ENCODE measurements at places on chromosomes 5 and 9. TPM values are rescaled to one million over a fixed set of nuclear protein-coding genes. Genes with fewer than 3 reads are reported as not detected.
A peak's percentile ranks its signal among the peaks of the same experiment; 100 is the strongest.

DNA sequence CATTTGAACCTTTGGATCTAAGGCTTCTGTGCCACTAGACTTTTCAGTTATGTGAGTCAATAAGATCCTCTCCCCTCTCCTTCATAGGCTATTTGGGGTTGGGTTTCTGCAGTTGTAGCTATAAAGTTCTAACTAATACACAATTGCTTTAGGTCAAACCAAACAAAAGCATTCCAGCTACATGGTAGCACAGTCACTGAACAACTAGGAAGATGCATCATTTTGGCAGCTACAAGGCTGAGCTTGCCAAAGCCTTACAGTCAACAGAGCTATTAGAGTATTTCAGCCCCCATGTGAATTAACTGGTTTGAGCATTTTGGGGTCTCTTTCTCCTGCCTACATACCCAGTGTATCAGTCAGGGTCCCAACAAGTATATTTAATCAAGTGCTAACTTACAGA lies 234.6 kb downstream of the ZNF608 start:
- no peaks in the 10 kb centered on the region for H3K36me3 ChIP-seq
- no peak overlapping the region for H3K27ac ChIP-seq
- no peaks in the 10 kb centered on the region for H3K27me3 ChIP-seq
- peaks cover 2% of the 10 kb centered on the region for H3K4me1 ChIP-seq

The SLC28A3 gene
- total RNA-seq: 0.39 TPM

The TYRP1 gene
- 1.1 TPM for total RNA-seq

The PFN3 gene
- not detected for total RNA-seq

DNA sequence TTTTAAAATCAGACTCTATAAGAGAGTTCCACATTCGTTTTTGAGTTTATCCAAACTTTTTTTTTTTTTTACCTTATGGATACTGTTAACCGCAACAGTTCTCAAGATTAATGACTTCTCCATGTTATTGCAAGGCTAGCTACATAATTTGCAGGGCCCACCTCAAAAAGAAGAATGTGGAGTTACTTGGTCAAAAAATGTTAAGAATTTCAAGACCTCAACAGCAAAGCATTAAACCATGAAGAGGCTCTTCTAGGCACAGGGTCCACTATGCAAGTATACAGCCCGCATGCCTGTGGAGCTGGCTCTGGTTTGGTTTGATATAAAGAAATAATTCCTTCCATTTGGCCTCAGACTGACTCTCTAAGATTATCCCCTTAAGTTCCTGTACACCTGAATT lies 133.3 kb upstream of the TLX3 start:
- DNase-seq: no peak
- no peak overlapping the region for H3K27ac ChIP-seq
- no peaks in the 10 kb centered on the region for H3K36me3 ChIP-seq
- H3K27me3 ChIP-seq: no peaks in the 10 kb centered on the region

DNA sequence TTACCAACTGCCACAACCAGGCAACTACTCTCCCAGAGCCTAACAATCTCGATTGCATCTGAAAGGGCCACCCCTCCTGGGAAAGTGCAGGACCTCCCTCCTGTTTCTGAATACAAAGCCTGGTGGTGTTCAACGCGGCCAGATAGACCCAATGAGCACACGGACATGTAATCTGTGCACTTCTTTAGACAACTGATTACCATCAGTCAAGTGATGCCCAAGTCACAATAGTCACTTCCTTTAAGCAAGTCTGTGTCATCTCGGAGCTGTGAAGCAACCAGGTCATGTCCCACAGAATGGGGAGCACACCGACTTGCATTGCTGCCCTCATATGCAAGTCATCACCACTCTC lies 739 bp downstream of the C9orf72 start:
- peak overlapping the region; percentile 81 for H3K27ac ChIP-seq
- no peak for DNase-seq
- H3K4me3 ChIP-seq: peak overlapping the region; percentile 91
- H3K36me3 ChIP-seq: no peaks in the 10 kb centered on the region
- no peaks in the 10 kb centered on the region for H3K27me3 ChIP-seq

DNA sequence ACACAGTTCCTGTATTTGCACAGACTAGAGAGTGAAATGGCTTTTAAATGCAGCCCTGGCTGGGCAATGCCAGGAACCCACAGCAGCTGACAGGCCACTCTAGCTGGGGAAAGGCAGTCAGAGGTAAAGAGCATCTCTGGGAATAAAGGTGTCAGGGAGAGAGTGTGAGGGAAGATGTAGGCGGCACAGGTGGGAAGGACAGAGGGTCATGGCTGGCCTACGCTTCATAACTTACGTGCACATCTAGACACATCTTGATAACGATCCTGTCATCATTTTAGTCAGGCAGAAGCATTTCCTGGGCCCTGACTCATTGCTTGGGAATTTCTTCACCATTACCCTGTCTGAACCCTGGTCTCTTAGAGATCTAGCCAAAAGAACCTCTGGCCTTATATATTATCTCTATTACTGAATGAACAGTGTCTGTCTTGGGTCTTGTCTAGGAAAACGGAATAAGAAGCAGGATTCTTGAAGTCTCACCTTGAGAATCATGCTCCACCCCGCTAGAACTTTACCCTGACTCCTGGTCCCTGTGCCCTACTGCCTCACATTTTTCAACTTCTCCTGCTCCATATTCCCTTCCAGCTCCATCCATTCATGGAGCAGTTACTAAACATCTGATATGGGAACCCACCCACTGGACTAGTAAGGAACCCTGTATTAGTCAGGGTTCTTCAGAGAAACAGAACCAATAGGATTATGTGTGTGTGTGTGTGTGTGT lies 106.4 kb upstream of the ELL2 start:
- H3K36me3 ChIP-seq: no peaks in the 10 kb centered on the region
- H3K27me3 ChIP-seq: no peaks in the 10 kb centered on the region
- no peak for DNase-seq
- H3K4me3 ChIP-seq: no peak overlapping the region
- no peaks in the 10 kb centered on the region for H3K4me1 ChIP-seq

The HAVCR1 gene
- total RNA-seq: 1.8 TPM

The PCDHA1 gene
- total RNA-seq: not detected

The FCN2 gene
- not detected for total RNA-seq

GRCh38 chr9:110156902-110157301 lies 51.1 kb downstream of the C9orf152 start:
- no peak overlapping the region for H3K4me3 ChIP-seq
- H3K4me1 ChIP-seq: peaks cover 8% of the 10 kb centered on the region
- no peak for DNase-seq
- H3K27me3 ChIP-seq: no peaks in the 10 kb centered on the region

- H3K4me3 ChIP-seq: no peak overlapping the region
- no peak overlapping the region for H3K27ac ChIP-seq
- no peaks in the 10 kb centered on the region for H3K36me3 ChIP-seq
- no peak for DNase-seq
- no peaks in the 10 kb centered on the region for H3K4me1 ChIP-seq
These were observed 172.4 kb downstream of the SEMA6A start for GRCh38 chr5:116402235-116402634.

DNA sequence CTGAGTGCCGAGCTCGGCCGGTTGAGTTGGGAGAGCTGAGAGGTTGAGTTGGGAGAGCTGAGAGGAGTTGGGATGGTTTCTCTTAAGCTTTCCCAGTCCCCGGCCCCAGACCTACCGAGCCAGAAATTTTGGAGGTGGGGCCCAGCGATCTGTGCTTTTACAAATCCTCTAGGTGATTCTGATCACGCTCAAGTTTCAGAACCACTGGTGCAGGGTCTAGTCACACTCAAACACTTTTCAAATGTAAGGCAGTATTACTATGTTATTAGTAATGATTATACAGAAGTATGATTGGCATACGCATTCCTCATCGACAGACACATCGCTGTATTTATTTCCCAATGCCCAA lies 256 bp upstream of the CLINT1 start:
- peak overlapping the region; percentile 92 for H3K4me3 ChIP-seq
- DNase-seq: no peak
- H3K27me3 ChIP-seq: no peaks in the 10 kb centered on the region

- H3K4me3 ChIP-seq: no peak overlapping the region
- DNase-seq: no peak
- H3K36me3 ChIP-seq: no peaks in the 10 kb centered on the region
- H3K27me3 ChIP-seq: no peaks in the 10 kb centered on the region
- no peaks in the 10 kb centered on the region for H3K4me1 ChIP-seq
These were observed 397.7 kb upstream of the SMARCA2 start for GRCh38 chr9:1617419-1617818.

DNA sequence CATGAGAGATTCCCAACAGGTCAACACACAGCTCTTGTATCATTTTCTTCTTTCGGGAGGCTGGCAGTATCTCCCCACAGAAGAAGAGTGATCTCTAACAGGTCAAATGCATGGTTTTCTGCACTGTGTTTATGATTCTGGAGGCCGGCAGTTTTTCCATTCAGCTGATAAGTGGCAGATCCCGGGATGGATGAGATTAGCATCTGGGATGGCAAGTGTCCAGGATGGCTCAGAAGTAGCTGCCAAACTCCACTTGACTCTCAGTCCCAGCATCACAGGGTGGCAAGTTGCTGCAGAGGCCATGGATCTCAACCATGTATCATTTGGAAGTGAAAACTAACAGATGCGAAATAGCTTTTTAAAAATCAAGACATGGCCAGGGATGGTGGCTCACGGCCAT lies 97.8 kb upstream of the SLC44A1 start:
- no peak for DNase-seq
- no peaks in the 10 kb centered on the region for H3K36me3 ChIP-seq
- H3K4me1 ChIP-seq: no peaks in the 10 kb centered on the region
- no peak overlapping the region for H3K4me3 ChIP-seq

GRCh38 chr9:88143179-88143578 lies 4.9 kb upstream of the SPATA31C2 start:
- H3K4me1 ChIP-seq: no peaks in the 10 kb centered on the region
- no peaks in the 10 kb centered on the region for H3K27me3 ChIP-seq
- no peaks in the 10 kb centered on the region for H3K36me3 ChIP-seq
- no peak for DNase-seq
- no peak overlapping the region for H3K4me3 ChIP-seq

The F12 gene
- 0.23 TPM for total RNA-seq

The KLF4 gene
- total RNA-seq: 202 TPM

The GAS1 gene
- total RNA-seq: 105 TPM

DNA sequence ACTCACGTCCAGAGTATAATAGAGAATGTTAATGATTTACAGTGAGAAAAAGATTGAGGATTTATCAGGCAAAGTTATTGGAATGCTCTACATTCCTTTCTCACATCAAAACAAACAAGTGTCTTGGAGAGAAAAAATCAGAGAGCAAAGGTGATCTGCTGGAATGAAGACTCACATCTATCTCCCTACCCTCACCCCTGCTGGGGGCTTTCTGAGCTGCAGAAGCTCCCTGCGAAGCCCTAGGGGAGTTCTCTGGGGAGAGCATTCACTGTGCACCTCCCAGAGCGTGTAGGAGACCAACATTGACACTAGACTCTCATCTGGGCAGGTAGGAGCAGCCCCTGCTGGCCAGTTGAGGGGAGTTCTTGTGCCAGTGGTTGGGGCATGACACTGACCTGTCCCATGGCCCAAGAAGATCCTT lies 76.6 kb upstream of the ADAMTS16 start:
- no peaks in the 10 kb centered on the region for H3K27me3 ChIP-seq
- no peak overlapping the region for H3K27ac ChIP-seq
- DNase-seq: no peak

DNA sequence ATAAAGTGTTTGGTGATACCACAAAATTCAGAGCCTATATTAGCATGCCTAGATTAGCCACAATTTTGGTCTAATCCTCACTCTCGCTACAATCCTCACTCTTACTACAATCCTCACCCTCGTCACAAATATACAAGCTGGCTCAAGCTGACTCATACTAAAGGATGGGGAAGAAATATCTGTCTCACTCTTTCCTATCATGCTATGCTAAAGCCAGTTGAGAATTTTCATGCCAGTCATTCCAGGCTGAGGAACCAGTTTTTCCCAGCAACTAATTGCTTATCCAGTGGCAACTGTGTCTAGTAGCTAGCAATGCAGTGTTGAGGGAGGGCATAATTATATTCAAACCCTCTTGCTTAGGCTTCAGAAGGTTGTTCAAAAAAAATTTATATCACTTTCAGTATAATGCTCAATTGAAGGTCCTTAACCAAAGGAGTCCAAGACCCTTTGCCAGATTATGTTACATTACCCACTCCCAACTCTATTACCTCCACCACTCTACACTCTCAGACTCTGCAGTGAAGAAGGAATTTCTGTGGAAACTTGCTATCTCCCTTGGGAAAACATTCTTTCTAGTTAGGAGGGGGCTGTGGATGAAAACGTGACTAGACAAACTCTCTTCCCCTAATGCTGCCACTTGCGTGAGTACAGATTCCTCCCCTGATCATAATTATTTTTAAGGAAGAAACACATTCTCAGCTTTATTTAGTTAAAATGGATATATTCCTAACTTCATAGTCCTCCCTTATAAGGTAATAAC lies 810.3 kb upstream of the ACO1 start:
- no peaks in the 10 kb centered on the region for H3K4me1 ChIP-seq
- H3K27me3 ChIP-seq: no peaks in the 10 kb centered on the region
- no peak for DNase-seq
- H3K4me3 ChIP-seq: no peak overlapping the region
- H3K27ac ChIP-seq: no peak overlapping the region

DNA sequence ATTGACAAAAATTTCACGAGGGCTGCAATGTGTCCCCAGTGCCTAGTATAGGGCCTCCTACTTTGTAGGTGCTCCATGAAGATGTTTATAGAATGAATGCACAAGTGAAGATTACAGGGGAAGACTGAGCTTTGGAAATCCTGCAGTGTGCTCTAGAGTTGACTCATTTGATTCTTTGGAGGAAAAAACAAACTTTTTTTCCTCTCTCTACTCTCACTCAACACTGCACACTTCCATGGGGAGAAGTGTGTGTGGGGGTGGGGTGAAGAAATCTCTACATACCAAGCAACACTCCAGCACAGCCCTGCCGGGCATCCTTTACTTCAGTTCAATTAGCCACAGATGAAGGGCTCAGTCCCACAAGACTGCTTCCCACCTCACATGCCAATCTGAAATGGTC lies 49.4 kb upstream of the KLF9 start:
- no peak for DNase-seq
- no peak overlapping the region for H3K4me3 ChIP-seq
- no peaks in the 10 kb centered on the region for H3K27me3 ChIP-seq

The CRB2 gene
- total RNA-seq: 0.15 TPM

DNA sequence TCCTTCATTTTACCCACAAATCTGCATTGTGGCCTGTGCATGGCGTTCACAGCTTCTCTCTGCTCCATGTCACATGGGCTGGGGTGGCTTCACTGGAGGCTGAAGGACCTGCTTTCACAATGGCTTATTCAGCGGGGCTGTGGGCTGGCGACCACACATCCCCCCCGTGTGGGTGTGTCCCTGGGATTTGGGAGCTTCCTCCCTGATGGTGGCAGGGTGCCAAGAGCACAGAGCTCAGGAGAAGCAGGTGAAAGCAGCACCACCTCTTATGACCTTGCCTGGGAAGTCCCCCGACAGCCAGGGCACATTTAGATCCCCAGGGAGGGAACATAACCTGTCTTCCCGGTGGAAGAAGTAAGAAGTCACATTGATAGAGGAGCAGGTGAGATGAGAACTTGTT lies 5.0 kb upstream of the MED10 start:
- H3K36me3 ChIP-seq: no peaks in the 10 kb centered on the region
- no peak overlapping the region for H3K4me3 ChIP-seq
- no peak for DNase-seq
- H3K27ac ChIP-seq: no peak overlapping the region
- no peaks in the 10 kb centered on the region for H3K27me3 ChIP-seq
- peaks cover 1% of the 10 kb centered on the region for H3K4me1 ChIP-seq

GRCh38 chr5:159783726-159784247 lies 132.5 kb upstream of the ADRA1B start:
- H3K27ac ChIP-seq: peak overlapping the region; percentile 87
- DNase-seq: no peak
- H3K27me3 ChIP-seq: no peaks in the 10 kb centered on the region
- H3K4me3 ChIP-seq: no peak overlapping the region
- H3K36me3 ChIP-seq: no peaks in the 10 kb centered on the region
- H3K4me1 ChIP-seq: peaks cover 15% of the 10 kb centered on the region

- H3K36me3 ChIP-seq: no peaks in the 10 kb centered on the region
- H3K4me1 ChIP-seq: no peaks in the 10 kb centered on the region
- no peak overlapping the region for H3K27ac ChIP-seq
- peak; percentile 32 for DNase-seq
- H3K4me3 ChIP-seq: no peak overlapping the region
These were observed 104.0 kb upstream of the BOD1 start for GRCh38 chr5:173720286-173720952.
